Endothelial cell of umbilical vein (primary cell): ENCODE measurements at places on chromosomes 3 and 15. TPM values are rescaled to one million over a fixed set of nuclear protein-coding genes. Genes with fewer than 3 reads are reported as not detected.

CFAP20DC gene
- 1.9 and 2.1 TPM in 2 replicates for total RNA-seq

DOCK3 gene
- 0.13 and 0.16 TPM in 2 replicates for total RNA-seq

SLC12A1 gene
- not detected in 2 replicates for total RNA-seq

MESP2 gene
- 0.42 TPM in 1 of 2 replicates, not detected in the other for total RNA-seq

PLS1 gene
- 1.3 and 2.9 TPM in 2 replicates for total RNA-seq

BAHD1 gene
- total RNA-seq: 19.1 and 19.7 TPM in 2 replicates

IRAK2 gene
- 10.0 and 11.1 TPM in 2 replicates for total RNA-seq

PDZRN3 gene
- total RNA-seq: not detected in 2 replicates

ATP1B3 gene
- 198 and 227 TPM in 2 replicates for total RNA-seq

ECT2 gene
- total RNA-seq: 44.7 and 47.5 TPM in 2 replicates

- peak; percentile 21 for DNase-seq
These were observed 7.3 kb downstream of the SETD5 start for GRCh38 chr3:9404680-9405079.

- DNase-seq: no peak
These were observed 48.7 kb downstream of the NMNAT3 start for GRCh38 chr3:139629033-139629432.

- DNase-seq: peak; percentile 96
These were observed 56.5 kb upstream of the GATA2 start for GRCh38 chr3:128549283-128550112.

GRCh38 chr3:57977818-57978235, 30.4 kb upstream of the FLNB start:
- no peak for DNase-seq

GRCh38 chr3:105429034-105429762, 62.5 kb downstream of the ALCAM start:
- no peak for DNase-seq

GRCh38 chr3:130792246-130792645, 45.6 kb upstream of the PIK3R4 start:
- DNase-seq: no peak

- DNase-seq: no peak
These were observed 7.2 kb downstream of the SPG11 start for GRCh38 chr15:44656298-44656697.

- DNase-seq: no peak
These were observed 556.2 kb upstream of the CBLB start for GRCh38 chr3:106425026-106425425.

DNA sequence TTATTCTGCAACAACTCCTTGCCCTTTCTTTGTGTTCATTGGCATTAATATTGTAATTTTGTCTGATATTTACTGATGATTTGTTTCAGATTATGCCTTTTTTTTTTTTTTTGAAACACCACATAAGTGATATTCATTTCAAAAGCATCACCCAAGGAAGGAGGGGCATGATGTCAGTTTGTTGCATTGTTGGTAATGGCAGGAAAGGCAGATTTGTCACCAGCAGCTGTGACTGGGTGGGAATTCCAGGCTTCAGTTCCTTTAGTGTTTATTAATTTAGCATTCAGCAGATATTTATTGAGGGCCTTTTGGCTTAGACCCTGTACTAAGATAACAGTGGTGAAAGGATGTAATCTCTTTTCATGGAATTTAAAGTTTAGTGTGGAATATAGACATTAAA, 19.5 kb downstream of the SENP2 start:
- peak; percentile 20 for DNase-seq

DNA sequence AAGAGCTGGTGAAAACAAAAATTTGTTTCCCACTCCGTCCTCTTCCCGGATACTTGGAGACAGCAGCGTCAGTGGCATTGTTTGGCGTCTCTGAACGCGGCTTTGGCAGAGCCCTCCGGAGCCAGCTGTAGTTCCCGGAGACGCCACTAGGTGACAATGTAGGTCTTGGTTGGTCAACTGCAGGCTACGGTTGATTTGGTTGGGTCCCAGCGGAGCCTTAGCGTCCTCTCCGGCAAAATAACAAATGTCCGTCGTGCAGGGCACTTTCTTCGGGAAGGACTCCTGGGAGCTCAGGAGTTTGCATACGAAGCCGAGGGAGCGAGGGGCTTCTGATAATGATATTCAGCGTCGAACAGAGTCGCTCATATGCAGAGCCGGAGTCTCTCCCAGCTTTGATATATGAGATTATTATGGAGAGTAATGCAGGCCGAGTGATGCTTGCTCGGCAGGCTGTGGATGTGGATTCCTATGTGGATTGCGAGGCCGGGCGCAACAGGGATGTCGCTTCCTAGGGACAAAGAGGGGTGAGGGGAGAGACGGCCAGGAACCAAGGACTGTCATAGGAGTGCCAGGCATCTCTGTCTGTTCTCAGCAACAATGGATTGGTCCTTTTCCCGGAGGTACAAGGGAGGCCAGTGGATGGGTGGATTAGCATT, 74.8 kb downstream of the IL20RB start:
- peak; percentile 86 for DNase-seq

DNA sequence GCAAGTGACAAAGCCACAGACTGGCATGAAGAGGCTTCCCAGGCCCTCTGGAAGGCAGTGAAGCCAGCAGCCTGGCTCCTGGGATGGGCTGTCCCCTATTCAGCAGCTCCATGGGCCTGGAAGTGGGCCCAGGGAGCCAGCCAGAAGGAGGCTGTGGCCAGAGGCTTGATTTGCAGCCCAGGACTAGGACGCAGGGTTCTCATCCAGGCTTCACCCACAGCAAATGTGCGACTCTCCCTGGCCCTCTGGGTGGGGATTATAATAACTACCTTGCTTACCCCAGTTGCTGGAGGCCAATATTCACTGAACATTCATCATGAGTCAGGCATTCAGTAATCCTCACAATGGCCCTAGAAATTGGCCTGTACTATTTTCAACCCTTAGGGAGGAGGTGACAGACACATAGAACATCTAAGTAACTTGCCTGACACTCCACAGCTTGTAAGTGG, 24.6 kb upstream of the SRP14 start:
- DNase-seq: no peak

DNA sequence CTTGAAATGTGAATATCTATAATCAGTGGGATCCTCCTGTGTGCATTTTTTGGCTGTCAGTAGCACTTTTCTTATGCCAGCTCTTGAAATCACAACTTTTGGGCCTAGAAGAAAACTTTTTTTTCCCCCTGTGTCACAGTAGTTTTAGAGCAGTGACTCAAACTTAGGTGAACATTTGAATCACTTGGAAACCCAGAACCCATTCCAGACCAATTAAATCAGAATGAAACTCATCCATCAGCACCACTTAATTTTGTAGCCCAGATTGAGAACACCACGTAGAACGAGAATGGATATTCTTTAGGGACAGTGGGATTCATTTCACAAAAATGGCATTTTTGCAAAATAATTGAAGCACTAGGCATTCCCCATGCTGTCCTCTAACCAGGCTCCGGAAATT, 224.8 kb upstream of the NANOGP8 start:
- no peak for DNase-seq

GRCh38 chr3:4078903-4079302, 224.3 kb upstream of the SETMAR start:
- DNase-seq: no peak

DNA sequence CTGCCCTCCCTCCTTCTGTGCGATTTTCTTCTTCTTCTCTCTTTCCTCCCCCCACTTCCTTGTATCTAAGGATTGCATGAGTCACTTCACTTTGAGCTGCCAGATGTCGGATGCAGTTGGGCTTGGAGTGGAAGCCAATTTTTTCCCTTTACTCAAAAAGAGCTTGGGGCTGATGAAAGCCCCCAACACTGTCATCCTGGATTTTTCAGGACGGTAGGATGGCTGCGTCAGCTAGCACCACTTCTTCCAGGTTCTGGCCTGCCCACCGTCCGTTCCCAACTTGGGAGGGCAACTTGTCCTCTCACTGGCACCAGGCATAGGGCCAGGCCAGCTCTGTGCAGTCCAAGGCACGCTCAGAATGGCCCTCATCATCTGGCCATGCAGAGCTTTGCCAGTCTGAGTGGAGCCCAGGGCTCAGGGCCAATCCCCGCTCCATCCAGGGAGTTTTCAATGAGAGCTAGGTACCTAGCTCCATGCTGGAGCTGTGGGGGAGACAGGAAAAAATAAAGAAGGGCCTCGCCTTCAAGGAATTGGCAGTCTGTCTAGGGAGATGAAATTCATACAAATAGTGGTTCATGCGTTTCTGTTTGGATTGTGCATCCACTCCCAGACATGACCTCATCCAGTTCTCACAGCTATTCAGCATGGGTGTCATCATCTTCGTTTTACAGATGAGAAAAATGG, 47.7 kb upstream of the INSYN1 start:
- DNase-seq: peak; percentile 36

GRCh38 chr15:69713726-69714559, 261.3 kb downstream of the RPLP1 start:
- DNase-seq: no peak

- peak; percentile 2 for DNase-seq
These were observed 64.8 kb downstream of the BOC start for GRCh38 chr3:113275929-113276750.

DNA sequence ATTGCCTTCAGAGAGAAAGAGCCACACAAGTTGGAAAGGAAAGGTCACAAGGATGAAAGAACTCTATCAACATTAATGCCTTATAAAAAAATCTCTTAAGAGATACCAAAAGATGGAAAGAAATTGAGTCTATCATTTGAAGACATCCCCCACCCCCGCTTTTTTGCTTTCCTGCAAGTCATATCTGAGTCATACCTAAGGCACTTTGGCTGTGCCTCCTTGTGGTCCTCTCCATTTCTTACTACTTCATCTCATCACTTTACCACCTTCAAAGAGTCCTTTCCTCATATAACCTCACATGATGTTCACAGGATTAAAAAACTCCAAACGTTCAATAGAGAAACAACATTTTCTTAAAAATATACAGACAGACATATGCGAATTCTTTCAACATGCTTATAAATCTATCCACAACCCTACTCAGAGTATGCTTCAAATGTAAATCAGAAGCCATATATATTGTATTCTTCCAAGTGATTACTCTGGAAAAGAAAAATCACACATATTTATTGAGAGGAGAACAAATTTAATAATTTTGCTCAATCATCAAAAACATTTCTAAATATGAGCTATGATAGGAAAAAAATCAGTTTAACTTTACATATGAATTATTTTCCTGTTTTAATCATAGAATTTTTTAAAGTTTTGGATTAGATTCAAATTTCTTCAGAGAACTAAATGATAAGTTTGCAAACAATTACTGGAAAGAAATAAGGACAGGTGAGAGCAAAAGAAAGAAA, 1003.9 kb upstream of the CFAP20DC start:
- DNase-seq: no peak

GRCh38 chr3:48186631-48187300, 1.5 kb downstream of the CDC25A start:
- DNase-seq: no peak

DNA sequence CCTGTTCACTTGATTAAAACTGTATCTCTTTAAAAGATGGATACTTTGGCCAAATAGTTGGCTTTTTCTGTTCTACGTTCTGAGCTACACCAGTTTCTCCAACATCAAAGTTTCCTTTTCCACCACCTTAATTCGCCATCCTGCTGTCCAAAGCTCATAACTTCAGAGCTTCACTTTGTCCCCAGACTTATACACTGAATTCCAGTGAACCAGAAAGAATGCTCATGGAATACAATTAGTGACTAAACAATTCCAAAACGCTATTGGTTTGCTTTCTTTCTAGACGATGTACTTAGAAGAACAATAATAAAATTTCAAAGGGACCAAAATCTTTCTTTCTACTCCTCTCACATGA, 23.2 kb downstream of the GPR15 start:
- no peak for DNase-seq

DNA sequence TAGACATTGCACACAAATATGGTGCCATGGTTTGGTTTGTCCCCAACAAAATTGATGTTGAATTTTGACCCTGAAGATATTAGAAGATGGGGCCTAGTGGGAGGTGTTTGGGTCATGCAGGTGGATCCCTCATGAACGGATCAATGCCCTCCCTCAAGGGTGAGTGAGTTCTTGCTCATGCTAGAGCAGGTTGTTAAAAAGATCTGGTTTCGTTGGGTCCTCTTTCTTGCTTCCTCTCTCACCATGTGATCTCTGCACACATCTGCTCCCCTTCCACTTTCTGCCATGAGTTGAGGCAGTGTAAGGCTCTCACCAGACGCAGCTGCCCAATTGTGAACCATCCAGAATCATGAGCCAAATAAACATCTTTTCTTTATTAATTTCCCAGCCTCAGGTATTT, 87.8 kb upstream of the MDFIC2 start:
- no peak for DNase-seq

DNA sequence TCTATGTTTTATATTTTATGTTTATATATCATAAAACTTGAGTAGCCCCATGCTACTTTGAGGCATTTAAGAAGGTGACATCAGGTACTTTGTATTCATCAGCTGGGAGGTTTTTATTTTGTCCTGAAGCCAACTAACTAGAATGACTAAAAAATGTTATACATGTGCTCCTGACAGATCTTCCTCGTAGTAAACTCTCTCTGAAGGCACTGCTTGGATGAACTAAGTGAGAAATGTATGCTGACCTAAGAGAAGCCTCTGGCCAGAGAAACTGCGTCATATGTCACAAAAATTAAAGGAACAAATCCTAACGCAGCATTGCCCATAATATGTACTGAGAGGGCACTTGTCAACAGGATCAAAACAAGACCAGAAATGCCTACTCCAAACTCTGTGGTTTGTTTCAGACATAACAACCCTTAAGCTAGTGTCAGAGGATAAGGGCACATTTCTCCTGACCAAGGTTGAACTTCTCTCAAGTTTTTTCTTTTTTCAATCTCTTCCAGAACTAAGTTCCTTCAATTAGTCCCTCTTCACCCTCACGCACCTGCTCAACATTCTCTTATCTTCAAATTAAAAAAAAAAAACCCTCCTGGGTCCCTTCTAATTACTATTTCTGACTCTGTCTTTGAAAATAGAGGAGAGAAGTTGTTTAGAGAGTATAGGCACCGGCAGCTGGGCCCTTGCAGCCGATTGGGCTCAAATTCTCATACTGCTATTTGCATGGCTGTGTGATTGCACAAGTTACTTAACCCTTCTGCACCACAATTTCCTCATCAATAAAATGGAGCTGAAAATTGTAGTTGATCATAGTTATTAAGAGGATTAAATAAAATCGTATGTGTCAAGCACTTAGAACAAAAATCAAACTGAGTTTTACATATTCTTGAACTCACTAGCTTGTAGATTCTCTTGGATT, 159.0 kb downstream of the FRMD5 start:
- DNase-seq: peak; percentile 12

GRCh38 chr3:119825820-119826219, 43.9 kb downstream of the NR1I2 start:
- DNase-seq: no peak

DNA sequence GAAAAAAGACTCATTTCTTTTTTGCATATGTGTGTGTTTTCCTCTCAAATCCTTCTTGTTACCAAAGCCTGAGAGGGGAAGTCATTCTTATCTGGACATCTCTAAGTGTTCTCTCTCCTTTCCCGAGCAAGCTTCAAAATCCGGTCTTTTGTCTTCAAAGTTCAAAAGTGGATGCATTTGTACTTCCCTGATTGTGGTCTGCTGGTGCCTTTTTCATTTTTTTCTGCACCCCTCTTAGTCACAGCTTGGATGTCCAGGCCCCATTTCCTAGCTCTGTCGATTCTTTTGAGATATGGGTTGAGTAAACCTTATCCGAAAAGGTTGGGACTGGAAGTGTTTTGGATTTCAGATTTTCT, 34.8 kb downstream of the EHD4 start:
- no peak for DNase-seq

- DNase-seq: no peak
These were observed 18.4 kb downstream of the MEIS2 start for GRCh38 chr15:37081983-37082382.

- DNase-seq: no peak
These were observed 46.9 kb upstream of the SLC7A14 start for GRCh38 chr3:170632780-170633179.

GRCh38 chr3:61594964-61595285, 33.6 kb downstream of the PTPRG start:
- DNase-seq: no peak
